Colonic mucosa (tissue), 4 donors: ENCODE measurements at places on chromosomes 4 and X. TPM values are rescaled to one million over a fixed set of nuclear protein-coding genes. Genes with fewer than 3 reads are reported as not detected.

TLR1 gene
- 4.7 TPM for total RNA-seq

TLR7 gene
- 0.27 TPM for total RNA-seq

DNA sequence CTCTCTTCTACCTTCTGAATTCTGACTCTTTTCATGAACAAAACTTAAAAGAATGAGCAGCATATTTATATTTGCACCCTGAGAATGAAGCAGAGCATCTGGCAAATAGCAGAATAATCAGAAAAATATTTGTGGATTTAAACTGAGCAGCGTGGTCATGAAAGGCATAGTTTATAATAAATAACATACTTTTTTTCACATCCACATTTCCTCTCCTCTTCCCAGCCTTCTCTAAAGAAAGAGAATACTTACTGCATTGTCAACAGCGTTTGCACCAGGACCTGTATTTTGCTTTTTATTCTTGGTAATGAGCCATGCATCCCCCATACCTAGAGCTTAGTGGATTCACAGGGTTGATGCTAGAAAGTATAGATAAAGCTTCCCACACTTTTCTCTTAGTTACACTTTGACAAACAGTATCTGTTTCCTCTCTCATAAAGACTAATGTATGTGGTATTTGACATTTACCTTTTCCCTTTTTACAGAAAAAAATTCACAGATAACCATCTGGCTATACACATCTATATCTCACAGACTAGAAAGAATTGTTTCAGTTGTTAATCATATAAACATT lies 131.5 kb downstream of the PRSS12 start:
- DNase-seq: no peak

ARL9 gene
- total RNA-seq: 0.29 TPM

- DNase-seq: no peak
Measured at GRCh38 chr4:12050357-12050756, 621.7 kb upstream of the HS3ST1 start.

GAGE12H gene
- not detected for total RNA-seq

DNA sequence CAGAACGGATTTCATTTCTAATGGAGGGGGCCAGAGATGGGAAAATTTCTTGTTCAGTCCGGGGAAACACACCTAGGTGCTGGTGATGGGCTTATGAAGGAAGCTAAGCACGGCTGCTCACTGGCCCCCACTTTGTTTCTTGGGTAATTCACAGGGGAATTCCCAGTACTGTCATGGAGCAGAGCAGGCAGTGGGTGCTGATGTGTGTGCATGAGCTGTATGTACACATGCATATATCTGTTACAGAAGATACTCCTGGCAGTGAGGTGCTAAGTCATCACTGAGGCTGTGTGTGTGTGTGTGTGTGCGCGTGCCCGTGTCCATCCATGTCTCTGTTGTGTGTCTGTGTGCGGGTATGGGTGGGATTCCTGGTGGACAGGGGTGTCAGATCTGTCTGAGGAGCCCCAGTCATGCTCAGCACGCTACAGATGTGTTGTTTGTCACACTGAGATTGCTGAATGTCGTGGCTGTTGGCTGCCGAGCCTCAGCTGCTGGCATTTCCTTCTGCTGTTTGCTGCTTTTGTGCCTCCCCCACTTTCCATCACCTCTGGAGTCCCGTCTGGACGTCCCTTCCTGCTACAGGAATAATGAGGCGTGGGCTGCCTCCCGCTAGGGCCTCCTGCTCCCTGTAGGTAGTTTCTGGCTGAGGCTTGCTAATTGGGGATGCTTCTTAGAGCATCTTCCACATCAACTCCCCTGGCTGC lies 53.3 kb downstream of the JADE1 start:
- no peak for DNase-seq

GRCh38 chr4:72473434-72473900 lies 95.6 kb downstream of the ADAMTS3 start:
- DNase-seq: no peak

GRCh38 chr4:181488926-181489325 lies 754.3 kb upstream of the TENM3 start:
- no peak for DNase-seq

- DNase-seq: no peak
Measured at GRCh38 chr4:144659447-144659846, 13.5 kb downstream of the HHIP start.

BMPR1B gene
- 0.24 TPM for total RNA-seq

- peak; percentile 47 for DNase-seq
Measured at GRCh38 chr4:74623041-74623440, 171.3 kb downstream of the BTC start.

PABPC1L2A gene
- not detected for total RNA-seq

CENPU gene
- 28.1 TPM for total RNA-seq

GRCh38 chr4:173696011-173696410 lies 166.0 kb upstream of the HAND2 start:
- DNase-seq: no peak

GRCh38 chr4:108119199-108119800 lies 49.4 kb downstream of the LEF1 start:
- DNase-seq: no peak

DNA sequence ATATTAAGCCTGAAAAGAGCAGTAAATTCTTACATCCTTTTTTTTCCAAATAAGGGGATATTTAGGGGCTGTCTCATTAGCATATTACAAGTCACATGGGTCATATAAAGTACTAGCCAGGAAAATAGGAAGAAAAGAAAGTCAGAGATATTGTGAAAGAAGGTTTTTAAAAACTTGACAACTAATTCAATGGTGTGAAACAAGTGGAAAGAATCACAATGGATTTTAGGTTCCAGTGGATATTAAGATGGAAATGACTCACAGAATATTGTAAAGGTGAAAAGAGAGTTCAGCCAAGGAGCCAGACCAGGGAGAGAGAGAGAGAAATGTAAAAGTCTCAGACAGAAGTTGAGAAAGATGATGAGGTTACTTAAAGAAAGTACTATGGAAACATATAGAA lies 297.2 kb downstream of the IQCM start:
- DNase-seq: no peak

DMD gene
- total RNA-seq: 24.5 TPM

CCDC149 gene
- 13.3 TPM for total RNA-seq

- DNase-seq: no peak
Measured at GRCh38 chr4:17398035-17398434, 113.9 kb downstream of the QDPR start.

NDP gene
- total RNA-seq: 0.16 TPM

DNA sequence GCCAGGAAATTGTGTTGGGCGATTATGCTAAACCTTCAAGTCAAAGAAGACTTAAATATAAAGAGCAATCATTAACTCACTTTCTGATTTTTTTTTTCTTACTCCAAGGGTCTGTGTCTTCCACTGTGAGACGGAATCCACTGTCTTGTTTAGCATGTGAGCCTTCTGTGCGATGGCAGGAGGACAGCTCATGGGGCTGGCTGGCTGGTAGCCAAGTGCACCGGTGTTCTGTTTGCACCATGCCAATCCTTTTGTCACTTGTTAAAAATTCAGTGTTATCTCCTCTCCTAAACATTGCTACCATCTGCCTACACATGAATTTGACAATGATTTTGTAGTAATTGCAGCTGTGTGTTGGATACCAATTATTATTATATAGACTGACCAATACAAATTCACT lies 1056.3 kb upstream of the IGFBP7 start:
- DNase-seq: no peak

GRCh38 chr4:16337936-16338335 lies 111.7 kb upstream of the TAPT1 start:
- DNase-seq: no peak

DNA sequence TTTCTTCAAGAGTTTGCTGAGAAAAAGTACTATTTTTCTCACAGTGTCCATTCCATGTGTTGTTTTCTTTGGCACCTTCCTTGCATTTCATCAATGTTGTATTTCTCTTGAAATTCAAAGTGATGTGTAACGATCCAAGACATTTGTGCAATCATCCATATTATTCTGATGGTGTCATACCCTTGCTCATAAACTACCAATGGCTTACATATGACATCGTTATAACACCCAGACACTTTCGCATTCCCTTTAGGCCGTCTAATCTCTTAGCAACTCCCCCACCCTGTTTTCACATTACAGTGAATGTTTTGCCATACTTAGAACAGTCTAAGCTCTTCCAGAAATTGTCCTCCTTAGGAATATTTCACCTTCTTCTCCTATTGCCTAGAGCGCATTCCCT lies 1779.0 kb downstream of the PCDH7 start:
- no peak for DNase-seq

GRCh38 chr4:139501117-139501516 lies 47.2 kb downstream of the RAB33B start:
- DNase-seq: no peak
